Mesothelial cell of epicardium (in vitro differentiated cells): ENCODE measurements at places on chromosomes 1 and 21. TPM values are rescaled to one million over a fixed set of nuclear protein-coding genes. Genes with fewer than 3 reads are reported as not detected.

GRCh38 chr21:41558842-41559241 lies 50.9 kb upstream of the TMPRSS2 start:
- no peak overlapping the region for H3K4me3 ChIP-seq
- no peak for DNase-seq
- H3K4me1 ChIP-seq = peaks cover 3% of the 10 kb centered on the region

DNA sequence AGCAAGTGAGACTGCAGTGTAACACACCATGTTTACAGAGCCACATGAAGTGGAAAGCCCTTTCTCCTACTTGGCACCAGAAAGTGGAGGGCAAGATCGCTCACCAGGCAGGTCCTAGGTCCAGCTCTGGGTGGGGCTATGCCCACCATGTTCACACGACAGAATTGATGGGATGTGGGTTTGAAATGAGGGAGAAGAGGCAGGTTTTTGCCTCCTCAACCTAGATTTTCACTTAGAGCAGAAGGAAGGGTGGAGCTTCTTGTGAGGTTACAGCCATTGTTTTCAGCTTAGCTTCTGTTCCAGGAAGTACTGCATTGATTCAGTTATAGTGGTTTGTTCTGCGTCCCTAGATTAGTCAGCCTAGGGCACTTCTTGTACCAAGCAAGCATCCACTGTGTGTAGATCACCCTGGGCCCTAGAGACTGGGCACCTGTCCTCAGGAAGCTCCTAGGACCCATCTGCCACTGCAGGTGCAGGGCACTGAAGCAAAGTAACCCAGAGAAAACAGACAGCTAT lies 2.3 kb downstream of the CD53 start:
- no peak overlapping the region for H3K27ac ChIP-seq
- H3K4me1 ChIP-seq = no peaks in the 10 kb centered on the region
- no peaks in the 10 kb centered on the region for H3K36me3 ChIP-seq
- no peak overlapping the region for H3K4me3 ChIP-seq

Gene CD5L
- total RNA-seq = not detected in 3 replicates

DNA sequence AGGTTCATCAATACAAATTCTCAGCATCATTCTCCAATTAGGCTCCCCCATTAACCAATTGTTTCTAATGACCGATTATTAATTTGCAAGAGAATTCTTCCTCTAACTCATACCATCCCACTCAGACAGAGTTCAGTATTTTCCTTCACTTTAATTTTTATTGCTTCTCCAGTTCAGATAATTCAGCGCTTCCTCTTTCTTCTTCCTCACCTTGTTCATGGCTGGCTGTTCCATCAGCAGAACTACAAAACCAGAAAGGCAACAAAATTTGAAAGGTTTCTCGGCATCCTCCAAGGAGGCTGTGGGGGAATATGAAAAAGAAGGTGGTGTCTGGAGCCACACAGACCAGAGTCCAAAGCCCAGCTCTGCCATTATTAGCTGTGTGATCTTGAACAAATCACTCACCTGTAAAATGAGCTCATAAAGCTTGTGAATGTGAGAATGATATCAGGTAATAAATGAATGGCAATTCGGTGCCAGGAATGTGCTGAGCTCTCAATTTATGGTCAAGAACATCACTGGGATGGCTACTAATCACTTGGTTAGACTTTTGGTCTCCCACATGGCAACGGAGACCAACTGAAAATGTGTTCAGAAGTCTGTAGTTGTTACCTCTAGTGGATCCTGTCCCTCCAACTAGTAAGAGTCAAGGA lies 11.7 kb upstream of the ZNF436 start:
- no peaks in the 10 kb centered on the region for H3K27me3 ChIP-seq
- no peak overlapping the region for H3K4me3 ChIP-seq

GRCh38 chr1:203128431-203128715 lies 847 bp downstream of the ADORA1 start:
- no peaks in the 10 kb centered on the region for H3K36me3 ChIP-seq
- H3K27me3 ChIP-seq = peaks cover 45% of the 10 kb centered on the region
- H3K27ac ChIP-seq = peak overlapping the region; percentile 34
- H3K4me1 ChIP-seq = peaks cover 43% of the 10 kb centered on the region
- no peak for DNase-seq

DNA sequence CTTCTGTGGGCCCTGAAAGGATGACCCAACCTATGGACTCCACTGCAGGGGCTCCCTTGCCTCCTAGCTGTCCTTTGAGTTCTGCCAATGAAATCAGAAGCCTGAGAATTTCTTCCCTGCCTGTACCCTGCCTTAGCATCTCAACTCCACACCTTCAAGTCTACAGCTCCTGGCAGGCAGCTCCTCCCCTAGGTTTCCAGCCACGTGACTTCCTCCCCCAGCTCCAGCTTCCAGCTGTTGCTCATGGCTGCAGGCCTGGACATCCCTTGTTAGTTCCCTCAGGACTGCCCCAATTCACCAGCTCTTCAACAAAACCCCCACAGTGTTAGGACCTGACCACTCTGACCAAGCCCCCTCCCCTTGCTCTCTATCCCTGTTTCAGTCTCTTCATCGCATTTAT lies 2.4 kb downstream of the RCAN1 start:
- no peak overlapping the region for H3K27ac ChIP-seq
- H3K4me3 ChIP-seq = no peak overlapping the region
- H3K36me3 ChIP-seq = no peaks in the 10 kb centered on the region

DNA sequence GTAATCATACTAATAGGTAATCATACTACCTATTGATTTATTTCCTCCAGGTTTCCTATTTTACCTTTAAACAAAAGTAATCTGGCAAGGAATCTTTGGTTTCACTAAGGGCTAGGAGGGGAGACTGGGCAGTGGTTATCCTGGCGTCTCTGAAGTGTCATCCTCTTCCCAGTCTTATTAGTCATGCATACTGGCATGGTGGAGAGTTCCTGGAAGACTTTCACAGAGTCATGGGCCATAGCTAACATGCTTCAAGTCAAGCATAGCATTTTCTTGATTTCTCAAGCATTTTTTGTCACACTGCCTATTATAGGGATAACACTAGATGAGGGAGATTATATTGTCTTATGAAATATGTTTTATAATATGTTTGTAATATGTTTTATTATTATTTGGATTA lies 64.0 kb upstream of the ASB17 start:
- H3K4me3 ChIP-seq = no peak overlapping the region
- H3K27ac ChIP-seq = no peak overlapping the region
- peaks cover 3% of the 10 kb centered on the region for H3K36me3 ChIP-seq

DNA sequence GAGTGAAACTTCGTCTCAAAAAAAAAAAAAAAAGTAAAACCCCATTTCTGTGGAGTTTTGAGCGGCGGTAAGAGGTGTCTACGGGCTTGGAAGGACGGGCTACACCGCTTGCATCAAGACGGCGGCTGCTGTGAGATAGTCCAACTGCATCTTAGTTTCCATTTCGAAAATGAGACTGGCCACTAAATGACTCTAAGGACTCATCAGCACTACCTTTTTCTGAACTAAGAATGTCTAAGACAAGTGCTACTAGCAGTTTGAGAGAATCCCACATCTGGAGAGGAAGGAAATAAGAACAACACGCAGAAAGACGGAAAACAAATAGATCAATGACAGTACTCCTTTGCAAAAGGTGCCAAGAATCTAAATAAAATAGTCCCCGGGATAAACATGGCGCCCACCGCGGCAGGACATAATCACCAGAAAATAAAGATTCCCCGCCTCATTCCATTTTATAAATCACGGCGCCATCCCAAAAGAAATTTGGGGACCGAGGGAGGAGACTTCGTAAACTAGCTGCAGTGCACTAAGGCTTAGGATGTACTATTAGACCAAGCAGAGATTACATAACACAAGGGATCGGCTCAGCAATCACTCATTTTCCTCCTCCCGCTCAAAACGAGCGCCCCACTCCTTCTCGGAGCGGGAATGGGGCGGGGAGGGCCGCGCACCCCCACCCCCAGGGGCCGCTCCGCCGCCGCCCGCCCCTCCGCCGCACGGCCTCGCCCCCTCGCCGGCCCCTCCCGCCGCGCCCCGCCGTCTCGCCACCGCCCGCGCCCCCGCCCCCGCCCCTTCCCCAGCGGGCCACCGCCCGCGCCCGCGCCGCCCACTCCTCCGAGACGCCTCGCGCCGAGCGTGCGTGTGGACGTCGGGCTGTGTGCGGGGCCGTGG lies 1.1 kb downstream of the POGZ start:
- peaks cover 32% of the 10 kb centered on the region for H3K4me1 ChIP-seq
- peak overlapping the region; percentile 75 for H3K4me3 ChIP-seq
- DNase-seq = peak; percentile 66
- peaks cover 10% of the 10 kb centered on the region for H3K27me3 ChIP-seq
- H3K27ac ChIP-seq = peak overlapping the region; percentile 87
- no peaks in the 10 kb centered on the region for H3K36me3 ChIP-seq

- DNase-seq = no peak
- no peaks in the 10 kb centered on the region for H3K36me3 ChIP-seq
- H3K4me3 ChIP-seq = no peak overlapping the region
These were observed 49.8 kb upstream of the KANK4 start for GRCh38 chr1:62368989-62369388.

Gene IGSF9
- total RNA-seq = 75.8 to 77.5 TPM (median 76.9 TPM) in 3 replicates

Gene SPRR2F
- 54.4 to 65.0 TPM (median 56.6 TPM) in 3 replicates for total RNA-seq

Gene PRKAB2
- 15.2 to 17.3 TPM (median 16.4 TPM) in 3 replicates for total RNA-seq

Gene TTC22
- 1.2 to 1.6 TPM (median 1.3 TPM) in 3 replicates for total RNA-seq

- no peaks in the 10 kb centered on the region for H3K27me3 ChIP-seq
- H3K36me3 ChIP-seq = no peaks in the 10 kb centered on the region
- no peak overlapping the region for H3K4me3 ChIP-seq
- no peak for DNase-seq
- H3K4me1 ChIP-seq = peaks cover 10% of the 10 kb centered on the region
These were observed 64.0 kb upstream of the DNAJC6 start for GRCh38 chr1:65245295-65245694.

DNA sequence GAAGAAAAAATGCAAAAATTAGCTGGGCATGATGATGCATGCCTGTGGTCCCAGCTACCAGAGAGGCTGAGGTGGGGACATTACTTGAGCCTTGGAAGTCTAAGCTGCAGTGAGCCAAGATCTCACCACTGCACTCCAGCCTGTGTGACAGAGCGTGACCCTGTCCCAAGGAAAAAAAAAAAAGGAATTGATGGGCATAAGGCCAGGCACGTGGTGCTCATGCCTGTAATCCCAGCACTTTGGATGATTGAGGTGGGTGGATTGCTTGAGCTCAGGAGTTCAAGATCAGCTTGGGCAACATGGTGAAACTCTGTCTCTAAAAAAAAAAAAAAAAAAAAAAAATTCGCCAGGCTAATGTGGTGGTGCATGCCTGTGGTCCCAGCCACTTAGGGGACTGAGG lies 55.8 kb upstream of the ATP2B4 start:
- no peak overlapping the region for H3K4me3 ChIP-seq
- H3K36me3 ChIP-seq = no peaks in the 10 kb centered on the region
- H3K27ac ChIP-seq = no peak overlapping the region
- H3K4me1 ChIP-seq = peaks cover 33% of the 10 kb centered on the region

GRCh38 chr1:155014709-155015508 lies 12.3 kb downstream of the ZBTB7B start:
- no peak for DNase-seq
- peaks cover 16% of the 10 kb centered on the region for H3K4me1 ChIP-seq
- no peak overlapping the region for H3K4me3 ChIP-seq
- no peaks in the 10 kb centered on the region for H3K27me3 ChIP-seq

DNA sequence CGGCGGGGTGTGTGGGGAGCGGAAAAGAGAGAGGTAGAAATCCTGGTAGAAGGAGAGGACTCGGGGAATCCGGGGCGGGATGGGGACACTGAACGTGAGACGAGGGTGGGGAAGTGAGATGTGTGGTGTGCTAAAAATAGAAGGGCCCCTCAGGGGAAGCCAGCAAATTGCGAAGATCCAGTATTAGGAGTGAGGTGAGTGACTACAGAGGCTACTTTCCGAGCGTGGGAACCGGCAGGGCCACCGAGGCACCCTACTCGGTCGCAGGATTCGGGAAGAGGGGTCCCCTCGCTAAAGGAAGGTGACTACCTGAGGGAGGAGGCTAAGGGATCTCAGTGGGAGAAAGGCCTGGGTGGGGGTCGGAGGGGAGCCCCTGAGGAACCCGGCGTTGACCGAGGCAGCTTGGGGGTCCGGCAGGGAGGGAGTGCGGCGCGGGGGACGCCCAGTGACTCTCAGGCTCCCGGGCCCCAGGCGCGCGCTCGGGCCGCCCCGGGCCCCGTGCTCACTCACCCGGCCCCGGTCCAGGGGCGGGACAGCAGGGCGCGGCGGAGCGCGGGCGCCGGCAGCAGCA lies 318 bp downstream of the ALDH4A1 start:
- H3K27me3 ChIP-seq = no peaks in the 10 kb centered on the region
- peak overlapping the region; percentile 97 for H3K4me3 ChIP-seq
- peak overlapping the region; percentile 98 for H3K27ac ChIP-seq
- no peak for DNase-seq

Gene OR2G6
- total RNA-seq = 0.04 TPM in 1 of 3 replicates, not detected in the others

- H3K4me3 ChIP-seq = no peak overlapping the region
- H3K27me3 ChIP-seq = no peaks in the 10 kb centered on the region
- H3K4me1 ChIP-seq = peaks cover 22% of the 10 kb centered on the region
- H3K36me3 ChIP-seq = no peaks in the 10 kb centered on the region
- DNase-seq = no peak
These were observed 102.1 kb downstream of the ADSS2 start for GRCh38 chr1:244349581-244350001.

GRCh38 chr1:89146721-89147120 lies 20.8 kb upstream of the GBP2 start:
- H3K36me3 ChIP-seq = no peaks in the 10 kb centered on the region
- H3K27ac ChIP-seq = no peak overlapping the region
- peaks cover 12% of the 10 kb centered on the region for H3K4me1 ChIP-seq
- no peak overlapping the region for H3K4me3 ChIP-seq

Gene SPATC1L
- 27.5 to 28.1 TPM (median 27.6 TPM) in 3 replicates for total RNA-seq

DNA sequence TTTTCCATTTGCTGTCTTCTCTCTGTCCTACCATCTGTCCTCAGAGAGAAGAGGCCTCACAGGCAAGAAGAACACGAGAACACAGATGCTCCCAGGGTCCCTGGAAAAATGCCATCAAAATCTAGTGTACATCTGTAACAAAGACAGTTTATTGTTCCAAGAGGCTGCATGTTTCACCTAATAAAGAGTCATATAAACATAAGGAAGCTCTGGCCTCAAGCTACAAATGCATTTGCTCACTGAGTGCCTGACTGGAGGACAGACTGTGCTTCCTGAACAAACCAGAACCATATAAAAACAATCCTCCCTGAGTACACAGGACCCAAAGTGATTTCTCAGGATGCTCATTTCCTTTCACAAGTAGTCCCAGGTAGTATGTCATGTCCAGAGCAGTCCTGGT lies 76.3 kb upstream of the SLC44A3 start:
- H3K4me1 ChIP-seq = peaks cover 9% of the 10 kb centered on the region
- H3K4me3 ChIP-seq = no peak overlapping the region
- DNase-seq = no peak
- no peaks in the 10 kb centered on the region for H3K27me3 ChIP-seq

Gene GNG4
- 2.6 to 3.2 TPM (median 2.9 TPM) in 3 replicates for total RNA-seq

Gene OR14K1
- not detected in 3 replicates for total RNA-seq
